ENCODE measurements at places on chromosomes 4 and X.

DNA sequence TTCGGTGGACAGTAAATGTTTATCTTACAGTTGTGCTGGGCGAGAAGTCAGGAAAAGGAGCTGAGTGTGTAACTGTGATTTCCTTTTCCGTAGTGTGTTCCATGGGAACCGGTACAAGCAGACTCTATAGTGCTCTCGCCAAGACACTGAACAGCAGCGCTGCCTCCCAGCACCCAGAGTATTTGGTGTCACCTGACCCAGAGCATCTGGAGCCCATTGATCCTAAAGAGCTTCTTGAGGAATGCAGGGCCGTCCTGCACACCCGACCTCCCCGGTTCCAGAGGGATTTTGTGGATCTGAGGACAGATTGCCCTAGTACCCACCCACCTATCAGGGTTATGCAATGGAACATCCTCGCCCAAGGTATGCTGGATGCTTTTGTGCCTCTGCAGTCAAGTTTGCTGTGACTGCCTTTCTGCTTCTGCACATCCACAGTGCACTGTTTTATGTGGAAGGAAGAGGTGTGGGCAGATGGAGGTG is 27.4 kb downstream of the NOCT start:
- DNase-seq, result no peak

- no peak for DNase-seq
Observed at GRCh38 chr4:184191267-184191666, 26.4 kb downstream of the ENPP6 start.

DNA sequence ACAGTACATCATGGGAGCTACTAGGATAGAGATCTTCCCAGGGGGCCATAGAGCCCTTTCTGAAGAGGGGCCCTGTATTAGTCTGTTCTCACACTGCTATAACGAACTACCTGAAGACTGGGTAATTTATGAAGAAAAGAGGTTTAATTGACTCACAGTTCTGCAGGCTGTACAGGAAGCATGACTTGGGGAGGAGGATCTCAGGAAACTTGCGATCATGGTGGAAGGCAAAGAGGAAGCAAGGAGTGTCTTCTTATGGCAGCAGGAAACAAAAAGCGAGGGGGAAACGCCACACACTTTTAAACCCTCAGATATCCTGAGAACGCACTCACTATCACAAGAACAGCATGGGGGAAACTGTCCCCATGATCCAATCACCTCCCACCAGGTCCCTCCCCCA is 4.2 kb upstream of the SLC9A6 start:
- DNase-seq, result no peak

GRCh38 chr4:30720021-30720660 is at the start of gene PCDH7:
Gene PCDH7, plus strand, starts transcription at chr4:30720369. Its CDS starts 1,054 bp downstream, at chr4:30721423.
- no peak for DNase-seq

DNA sequence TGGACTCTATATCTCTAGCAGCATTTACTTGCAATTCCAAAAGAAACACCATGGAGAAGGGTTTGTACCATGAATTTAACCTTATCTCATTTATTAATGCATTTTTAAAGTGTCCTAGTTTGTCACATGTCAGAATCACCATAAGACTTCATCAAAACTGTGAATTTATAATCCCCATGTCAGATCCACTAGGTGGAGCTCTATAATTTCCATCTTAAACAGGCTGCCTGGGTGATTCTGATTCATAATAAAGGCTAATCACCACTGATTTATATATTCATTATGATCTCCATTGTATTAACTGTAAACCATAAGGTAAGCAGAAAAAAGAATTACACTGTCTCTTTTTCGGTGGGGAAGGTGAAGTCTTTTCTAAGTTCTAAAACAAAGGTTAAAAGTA is 4.0 kb downstream of the TCEAL2 start:
- no peak for DNase-seq
